ENCODE measurements at places on chromosomes 2 and 18.

- DNase-seq, result no peak
These were observed 311.3 kb downstream of the CELF4 start for GRCh38 chr18:37254236-37254754.

- no peak for DNase-seq
These were observed 116.5 kb upstream of the SPATS2L start for GRCh38 chr2:200189964-200190363.

DNA sequence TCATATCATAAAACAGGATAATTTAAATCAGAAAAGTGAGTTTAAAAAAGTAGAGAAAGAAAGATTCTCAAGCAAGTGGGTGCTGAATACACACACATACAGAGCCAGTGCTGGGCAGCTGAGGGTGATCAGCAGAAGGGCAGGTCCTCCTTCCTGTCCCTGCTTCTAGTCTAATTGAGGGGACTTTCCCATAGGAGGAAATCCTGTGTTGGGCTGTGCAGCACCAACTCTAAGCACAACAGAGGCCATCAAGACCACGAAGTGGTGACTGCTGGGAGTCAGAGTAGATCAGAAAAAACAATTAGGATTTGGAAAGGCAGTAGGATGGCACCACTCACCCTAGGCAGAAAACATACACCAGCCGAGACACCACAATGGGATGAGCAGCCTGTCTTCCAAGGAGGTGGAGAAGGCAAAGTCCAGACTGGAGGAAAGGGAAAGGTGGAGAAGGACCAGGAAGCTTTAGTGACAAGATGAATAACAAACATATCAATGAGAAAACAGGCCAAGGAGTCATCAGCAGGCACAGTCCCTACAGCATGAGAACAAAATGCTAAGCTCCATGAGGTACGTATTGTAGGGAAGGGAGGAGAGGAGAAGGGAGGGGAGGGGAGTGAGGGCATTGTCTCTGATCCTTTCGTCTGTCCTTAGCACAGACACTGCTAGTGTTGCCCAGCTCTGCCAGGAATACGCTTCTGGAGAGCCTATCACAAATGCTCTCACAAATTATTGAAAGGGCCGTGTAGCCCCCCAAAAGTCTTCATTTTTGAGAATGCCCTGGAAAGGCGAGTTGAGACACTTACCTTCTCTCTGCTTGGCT is 16.7 kb upstream of the MSGN1 start:
- DNase-seq, result no peak

DNA sequence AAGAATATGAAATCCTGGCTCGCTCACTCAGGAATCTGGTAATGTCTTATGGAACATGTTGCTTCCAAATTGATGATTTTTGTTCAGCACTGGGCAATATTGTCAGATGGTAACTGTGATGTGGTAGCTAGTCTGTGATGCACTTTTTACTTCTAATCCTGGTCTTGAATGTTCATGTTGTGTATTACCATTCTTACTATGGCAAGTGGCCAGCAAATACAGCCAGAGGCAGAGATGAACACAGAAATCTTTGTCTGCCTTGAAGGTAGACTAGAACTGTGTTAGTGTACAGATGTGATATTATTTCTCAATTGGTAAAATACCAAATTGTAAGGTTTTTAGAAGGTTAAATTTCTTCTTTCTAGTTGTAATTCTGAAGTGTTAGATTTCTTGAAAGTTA is 83.3 kb downstream of the UBE2E3 start:
- no peak for DNase-seq

- no peak for DNase-seq
These were observed 33.1 kb upstream of the DNMT3A start for GRCh38 chr2:25374827-25375226.

DNA sequence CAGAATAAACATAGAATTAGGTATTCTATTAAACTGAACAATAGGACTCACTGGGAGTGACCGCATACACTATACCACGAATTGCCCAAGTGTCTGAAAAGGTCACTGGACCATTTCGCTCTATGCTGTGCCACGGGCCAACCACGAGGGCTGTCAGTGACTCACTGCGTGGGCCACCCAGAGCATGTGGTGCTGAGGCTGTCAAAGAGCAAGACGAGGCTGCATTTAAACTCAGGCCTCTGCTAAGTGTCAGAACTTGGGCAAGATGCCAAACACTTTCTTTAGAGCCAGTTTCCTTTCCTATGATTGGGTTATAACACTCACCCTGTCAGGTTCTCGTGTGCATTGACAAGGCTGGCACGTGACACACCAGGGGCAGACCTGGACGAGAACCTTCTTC is 97.5 kb downstream of the SH3YL1 start:
- DNase-seq, result no peak

- no peak for DNase-seq
These were observed 99.7 kb downstream of the MEP1B start for GRCh38 chr18:32289483-32290075.

- DNase-seq, result no peak
These were observed 180.5 kb downstream of the SMAD7 start for GRCh38 chr18:48770243-48770642.

DNA sequence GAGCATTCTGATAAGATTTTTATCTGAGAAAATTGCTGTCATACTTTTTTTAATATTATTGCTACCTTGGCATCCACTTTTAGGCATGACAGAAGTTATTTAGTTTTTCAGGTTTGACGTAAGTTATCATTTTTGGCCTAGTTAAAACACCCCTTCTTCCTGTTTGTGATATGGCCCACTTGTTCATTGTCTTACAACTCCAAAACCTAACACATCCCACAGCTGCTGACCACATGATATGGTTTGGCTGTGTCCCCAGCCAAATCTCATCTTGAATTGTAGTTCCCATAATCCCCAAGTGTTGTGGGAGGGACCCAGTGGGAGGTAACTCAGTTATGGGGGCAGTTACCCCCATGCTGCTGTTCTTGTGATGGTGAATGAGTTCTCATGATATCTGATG is 388.1 kb downstream of the SLC4A3 start:
- DNase-seq, result no peak

DNA sequence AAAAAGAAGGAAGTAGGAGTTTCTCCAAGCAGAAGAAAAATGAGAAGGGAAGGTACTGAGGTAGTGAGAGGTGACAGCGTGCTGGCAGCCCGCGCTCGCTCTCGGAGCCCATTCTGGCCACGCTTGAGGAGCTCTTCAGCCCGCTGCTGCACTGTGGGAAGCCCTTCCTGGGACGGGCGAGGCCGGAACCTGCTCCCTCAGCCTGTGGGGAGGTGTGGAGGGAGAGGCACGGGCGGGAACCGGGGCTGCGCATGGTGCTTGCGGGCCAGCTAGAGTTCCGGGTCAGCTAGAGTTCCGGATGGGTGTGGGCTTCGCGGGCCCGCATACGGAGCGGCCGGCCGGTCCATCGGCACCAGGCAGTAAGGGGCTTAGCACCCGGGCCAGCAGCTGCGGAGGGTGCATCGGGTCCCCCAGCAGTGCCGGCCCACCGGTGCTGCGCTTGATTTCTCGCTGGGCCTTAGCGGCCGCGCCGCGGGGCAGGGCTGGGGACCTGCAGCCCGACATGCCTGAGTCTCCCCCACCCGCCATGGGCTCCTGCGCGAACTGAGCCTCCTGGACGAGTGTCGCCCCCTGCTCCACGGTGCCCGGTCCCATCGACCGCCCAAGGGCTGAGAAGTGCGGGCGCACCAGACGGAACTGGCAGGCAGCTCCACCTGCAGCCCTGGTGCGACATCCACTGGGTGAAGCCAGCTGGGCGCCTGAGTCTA is 11.1 kb upstream of the CYS1 start:
- no peak for DNase-seq

GRCh38 chr2:142954493-142954892 is 77.0 kb downstream of the KYNU start:
- no peak for DNase-seq

- DNase-seq, result no peak
These were observed 96.0 kb upstream of the ALKAL2 start for GRCh38 chr2:383888-384287.

- no peak for DNase-seq
These were observed 49.4 kb downstream of the CCDC102B start for GRCh38 chr18:68847219-68847837.

- DNase-seq, result no peak
These were observed 201.3 kb downstream of the EIPR1 start for GRCh38 chr2:3176071-3176868.

GRCh38 chr2:227783404-227784138 is 30.1 kb upstream of the CCL20 start:
- DNase-seq, result no peak

GRCh38 chr2:76640905-76641304 is 881.3 kb downstream of the LRRTM4 start:
- DNase-seq, result no peak

- no peak for DNase-seq
These were observed 55.0 kb upstream of the CTDP1 start for GRCh38 chr18:79624356-79625170.

DNA sequence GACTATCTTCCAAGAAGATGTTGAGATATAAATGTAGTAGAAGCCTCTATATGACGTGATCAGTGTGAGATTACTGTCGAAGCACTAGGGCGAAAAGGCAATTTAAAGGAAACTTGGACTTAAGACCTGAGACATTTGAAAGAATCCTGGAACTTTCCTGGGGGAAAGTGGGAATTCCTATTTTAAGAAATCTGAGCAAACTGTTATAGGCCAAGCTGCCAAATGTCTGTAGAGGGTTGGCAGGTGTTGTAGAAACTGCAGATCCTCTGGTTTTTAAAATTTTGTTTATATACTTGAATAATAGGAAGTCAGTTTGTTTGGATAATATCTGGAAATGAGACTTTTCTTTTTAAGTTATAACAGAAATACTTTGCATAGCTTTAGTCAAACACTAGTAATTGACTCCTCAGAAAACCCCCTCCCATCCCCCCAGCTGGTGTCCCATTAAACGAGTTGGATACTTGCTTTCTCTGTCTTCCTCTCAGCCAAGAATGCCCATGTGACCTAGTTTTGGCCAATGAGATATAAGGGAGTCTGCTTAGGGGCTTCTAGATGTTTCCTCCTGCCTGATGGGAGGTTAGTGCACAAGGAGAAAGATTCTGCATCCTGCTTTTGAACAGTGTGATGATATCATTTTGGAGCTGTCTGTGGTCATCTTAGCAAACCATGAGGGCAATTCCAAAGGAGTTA is 61.2 kb downstream of the MOGAT1 start:
- no peak for DNase-seq

DNA sequence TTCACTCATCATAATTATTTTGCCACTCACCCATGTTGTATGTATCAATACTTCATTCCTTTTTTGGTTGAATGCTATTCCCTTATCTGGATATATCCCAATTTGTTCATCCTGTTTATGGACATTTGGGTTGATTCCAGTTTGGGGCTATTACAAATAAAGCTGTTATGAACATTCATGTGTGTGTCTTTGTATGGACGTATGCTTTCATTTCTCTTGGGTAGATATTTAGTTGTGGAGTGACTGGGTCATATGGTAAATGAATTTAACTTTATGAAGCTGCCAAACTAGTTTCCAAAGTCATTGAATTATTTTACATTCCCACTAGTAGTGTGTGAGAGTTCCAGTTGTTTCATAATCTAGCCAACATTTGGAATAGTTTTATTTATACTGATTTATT is 2.7 kb downstream of the FAM228B start:
- DNase-seq, result no peak

- DNase-seq, result peak; percentile 48
These were observed 123.9 kb upstream of the SLC1A4 start for GRCh38 chr2:64865073-64865830.

GRCh38 chr2:215888680-215889079 is 124.7 kb downstream of the MREG start:
- DNase-seq, result no peak

All from activated T-cell treated with anti-CD3 and anti-CD28 coated beads for 4 hours (primary cell).